Neural crest cell (in vitro differentiated cells): ENCODE measurements at places on chromosomes 12 and 14.

DNA sequence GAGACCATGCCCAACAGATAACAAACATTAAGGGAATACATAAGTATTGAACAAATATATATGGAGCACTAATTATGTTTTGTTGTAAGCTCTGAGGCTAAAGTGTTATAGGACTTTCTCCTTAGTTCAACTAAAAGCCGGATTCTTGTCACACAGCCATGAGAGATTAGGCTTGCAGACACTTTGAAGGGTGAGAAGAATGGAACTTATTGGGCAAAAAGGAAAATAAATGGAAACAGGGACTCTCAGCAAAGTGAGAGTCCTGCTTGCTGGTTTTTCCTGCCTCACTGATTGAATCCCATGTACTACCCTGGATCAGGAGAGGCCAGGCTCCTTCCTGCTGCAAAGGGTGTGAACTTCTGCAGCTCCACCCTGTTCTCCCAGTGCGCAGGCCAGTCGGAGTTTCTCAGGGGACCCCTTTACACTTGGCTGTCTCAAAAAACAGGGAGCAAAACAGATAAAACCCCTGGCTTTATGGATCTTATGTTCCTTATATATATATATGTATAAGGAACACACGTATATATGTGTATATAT, 77.1 kb upstream of the FUT8 start:
- no peak for DNase-seq

DNA sequence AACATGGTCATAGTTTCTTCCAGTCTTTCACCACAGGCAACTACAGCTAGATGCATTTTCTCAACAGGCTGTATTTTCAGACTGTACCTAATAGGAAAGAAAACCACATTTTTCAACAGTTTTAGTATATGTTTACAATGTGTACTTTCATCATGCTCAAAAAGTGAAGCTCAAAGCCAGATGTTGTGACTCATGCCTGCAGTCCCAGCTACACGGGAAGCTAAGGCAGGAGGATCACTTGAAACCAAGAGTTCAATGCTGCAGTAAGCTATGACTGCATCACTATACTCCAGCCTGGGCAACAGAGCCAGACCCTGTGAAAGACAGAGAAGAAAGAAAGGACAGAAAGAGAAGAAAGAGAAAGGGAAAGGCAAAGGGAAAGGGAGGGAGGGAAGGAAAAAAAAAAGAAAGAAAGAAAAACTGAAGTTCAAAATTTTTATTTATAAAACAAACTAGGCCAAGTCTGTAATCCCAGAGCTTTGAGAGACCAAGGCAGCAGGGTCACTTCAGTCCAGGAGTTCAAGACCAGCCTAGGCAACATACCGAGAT, 25.5 kb downstream of the GXYLT1 start:
- no peak for DNase-seq

DNA sequence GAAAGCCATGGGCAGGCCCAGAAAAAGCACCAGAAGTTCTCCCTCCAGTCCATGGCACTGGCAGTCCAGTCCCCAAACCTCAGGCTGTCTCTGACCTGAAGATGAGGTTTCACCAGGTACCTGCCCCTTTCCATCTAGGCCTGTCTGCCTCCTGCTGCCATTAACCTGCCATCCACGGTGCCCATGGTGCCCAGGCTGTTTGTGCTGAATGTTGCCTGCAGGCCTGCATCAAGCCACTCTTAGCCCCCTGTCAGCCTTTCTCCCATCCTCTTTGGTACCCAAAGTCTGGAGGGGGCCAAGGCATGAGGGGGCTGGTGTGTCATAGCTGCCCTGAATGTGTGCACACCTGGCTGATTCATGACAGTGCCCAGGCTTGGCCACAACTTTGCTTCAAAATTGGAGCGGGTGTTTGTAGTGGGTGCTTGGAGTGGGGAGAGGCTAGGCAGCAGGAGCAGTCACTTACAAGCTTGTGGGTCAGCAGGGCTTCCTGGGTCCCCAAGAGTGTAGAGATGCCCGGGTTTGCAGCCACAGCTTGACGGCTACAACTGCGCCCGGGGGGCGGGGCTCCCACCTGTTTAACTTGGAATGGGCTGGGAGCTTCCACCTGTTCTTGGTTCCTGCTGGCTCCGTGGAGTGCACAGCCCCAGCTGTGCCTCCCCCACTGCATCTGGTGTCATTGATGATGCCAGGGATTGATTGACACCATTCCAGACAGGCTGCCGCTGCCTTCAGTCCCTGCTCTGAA, 88.5 kb downstream of the GPHN start:
- DNase-seq: no peak

DNA sequence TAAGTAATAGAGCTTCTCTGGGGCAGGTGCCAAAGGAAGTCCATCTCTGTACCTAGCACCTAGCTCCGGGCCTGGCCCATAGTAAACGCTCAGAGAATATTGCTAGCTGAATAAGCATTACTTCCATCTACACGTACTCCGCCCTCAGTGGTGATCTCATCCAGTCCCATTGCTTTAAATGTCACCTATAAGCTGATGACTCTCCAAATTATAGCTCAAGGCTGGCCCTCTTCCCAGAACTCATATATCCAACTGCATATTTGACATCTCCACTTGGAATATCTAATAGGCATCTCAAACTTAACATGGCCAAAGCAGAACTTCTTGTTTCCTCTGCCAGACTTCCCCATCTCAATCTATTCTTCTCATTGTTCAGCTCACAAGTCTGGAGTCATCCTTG, 6.9 kb upstream of the DYNLL1 start:
- no peak for DNase-seq

GRCh38 chr12:79858518-79858917, 76.4 kb downstream of the PPP1R12A start:
- no peak for DNase-seq

DNA sequence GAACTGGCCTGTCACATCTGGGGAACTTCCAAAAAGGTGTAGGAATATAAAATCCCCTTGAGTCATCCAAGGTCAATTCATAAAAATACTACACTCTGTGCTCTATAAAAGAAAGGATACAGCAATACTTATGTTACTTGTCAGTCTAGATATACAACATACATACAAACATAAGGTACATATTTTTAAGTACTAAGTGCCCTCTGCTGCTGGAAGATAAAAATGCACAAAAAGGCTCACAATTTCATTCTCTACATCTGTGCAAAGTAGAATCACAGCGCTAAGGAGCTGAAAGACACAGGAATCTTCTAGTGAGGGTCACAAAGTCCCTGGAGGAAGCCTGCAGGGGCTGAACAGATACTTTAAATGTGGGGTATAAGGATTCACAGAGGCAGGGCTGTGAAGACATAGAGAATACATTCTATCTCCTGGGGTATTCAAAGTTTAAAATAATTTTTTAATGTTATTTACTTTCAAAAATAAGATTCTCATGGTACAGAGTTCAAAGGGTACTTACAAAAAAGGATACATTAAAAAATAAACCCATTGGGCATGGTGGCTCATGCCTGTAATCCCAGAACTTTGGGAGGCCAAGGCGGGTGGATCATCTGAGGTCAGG, 10.2 kb upstream of the GOLGA5 start:
- peak; percentile 13 for DNase-seq

- no peak for DNase-seq
Measured at GRCh38 chr12:62401631-62402030, 65.0 kb upstream of the MON2 start.

DNA sequence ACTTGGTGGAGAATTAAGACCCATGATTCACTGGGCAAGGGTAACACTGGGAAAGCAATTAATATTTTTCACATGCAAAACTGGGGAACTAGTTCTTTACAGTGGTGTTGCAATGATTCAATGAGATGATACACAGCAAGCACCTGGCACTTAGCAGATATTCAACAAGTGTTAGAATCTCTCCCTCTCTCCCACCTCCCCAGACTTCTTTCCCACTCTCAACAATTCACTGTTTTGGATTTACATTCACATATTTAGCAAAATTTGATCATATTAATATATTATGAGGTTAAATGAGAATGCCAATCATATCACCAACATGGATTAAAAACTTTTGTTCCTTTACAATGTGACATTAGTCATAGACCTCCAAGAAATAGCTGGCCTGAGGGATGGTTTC, 223.1 kb upstream of the GRIP1 start:
- DNase-seq: no peak

DNA sequence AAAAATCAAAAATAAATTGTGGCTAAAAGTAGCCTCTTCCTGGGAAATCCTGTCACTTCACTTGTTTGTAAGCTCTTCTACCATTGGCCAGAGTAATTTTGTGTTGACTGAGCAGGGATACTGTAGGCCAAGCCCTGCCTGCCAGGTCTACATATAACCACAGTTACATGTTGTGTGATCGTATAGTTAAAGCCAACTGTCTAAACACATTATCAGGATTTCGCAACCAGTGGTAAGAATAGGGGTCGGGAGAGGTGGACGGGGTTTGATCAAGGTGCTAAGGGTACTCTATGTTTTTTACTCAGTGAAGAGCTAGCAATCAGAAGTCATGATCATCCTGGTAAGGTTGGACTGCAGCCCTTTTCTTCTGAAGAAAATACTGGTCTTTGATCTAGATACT, 13.4 kb downstream of the ANKRD13A start:
- no peak for DNase-seq

DNA sequence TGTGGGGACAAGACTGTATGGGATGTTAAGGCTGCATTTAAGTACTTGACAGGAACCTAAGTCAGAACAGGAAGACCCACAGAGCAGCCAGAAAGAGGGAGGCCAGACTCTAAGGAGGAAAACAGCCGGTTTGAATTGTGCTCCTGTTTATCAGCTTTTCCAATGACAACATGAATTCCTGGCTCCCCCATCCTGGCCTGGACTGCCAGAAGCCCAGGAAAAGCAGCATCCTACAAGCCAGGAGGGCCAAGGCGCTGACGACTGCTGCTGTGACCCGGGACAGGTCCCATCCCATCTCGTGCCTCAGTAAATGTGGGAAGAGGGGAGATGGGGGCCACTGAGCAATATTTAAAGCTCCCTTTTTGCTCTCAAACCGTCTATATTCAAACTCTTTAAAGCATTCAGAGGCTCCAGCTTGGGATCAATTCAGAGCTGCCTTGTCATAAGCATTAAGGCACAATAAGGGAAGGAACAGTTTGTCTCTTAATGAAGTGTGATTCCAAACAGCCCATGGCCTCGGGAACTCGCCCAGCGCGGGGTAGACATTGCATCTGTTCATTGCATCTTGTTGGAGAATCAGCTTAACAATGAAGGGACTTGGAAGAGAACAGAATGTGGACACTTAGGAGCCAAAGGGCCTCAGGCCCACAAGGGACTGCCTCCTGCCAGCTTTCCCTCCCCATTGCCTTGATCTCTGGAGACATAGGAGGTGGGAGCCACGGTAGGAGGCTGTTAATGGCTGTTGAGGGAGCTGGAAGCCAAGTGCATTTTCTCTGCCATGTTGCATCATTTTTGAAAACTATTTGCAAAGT, 49.6 kb downstream of the CMKLR1 start:
- no peak for DNase-seq

- no peak for DNase-seq
Measured at GRCh38 chr14:100302616-100303015, 3.6 kb downstream of the SLC25A29 start.

- no peak for DNase-seq
Measured at GRCh38 chr14:56422221-56422620, 157.4 kb upstream of the TMEM260 start.

GRCh38 chr14:104219731-104220214, 81.4 kb downstream of the KIF26A start:
- no peak for DNase-seq

DNA sequence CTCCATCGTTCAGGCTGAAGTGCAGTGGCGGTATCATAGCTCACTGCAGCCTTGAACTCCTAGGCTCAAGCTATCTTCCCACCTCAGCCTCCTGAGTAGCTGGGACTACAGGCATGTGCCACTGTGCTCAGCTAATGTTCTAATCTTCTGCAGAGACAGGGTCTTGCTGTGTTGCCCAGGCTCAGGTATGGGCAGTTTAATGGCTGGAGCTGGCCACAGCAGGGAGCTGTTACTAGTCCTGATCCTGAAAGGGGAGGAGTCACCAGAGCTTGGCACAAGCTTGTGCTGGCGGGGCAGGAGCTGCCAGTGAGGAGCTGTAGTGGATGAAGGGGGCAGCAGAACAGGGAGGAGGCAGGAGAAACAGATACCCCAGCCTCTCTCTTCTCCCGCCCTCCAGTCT, 10.6 kb downstream of the TMEM120B start:
- DNase-seq: no peak

GRCh38 chr14:90513161-90514014, 116.6 kb downstream of the CALM1 start:
- peak; percentile 60 for DNase-seq

- no peak for DNase-seq
Measured at GRCh38 chr12:132602572-132603239, 7.7 kb downstream of the LRCOL1 start.

DNA sequence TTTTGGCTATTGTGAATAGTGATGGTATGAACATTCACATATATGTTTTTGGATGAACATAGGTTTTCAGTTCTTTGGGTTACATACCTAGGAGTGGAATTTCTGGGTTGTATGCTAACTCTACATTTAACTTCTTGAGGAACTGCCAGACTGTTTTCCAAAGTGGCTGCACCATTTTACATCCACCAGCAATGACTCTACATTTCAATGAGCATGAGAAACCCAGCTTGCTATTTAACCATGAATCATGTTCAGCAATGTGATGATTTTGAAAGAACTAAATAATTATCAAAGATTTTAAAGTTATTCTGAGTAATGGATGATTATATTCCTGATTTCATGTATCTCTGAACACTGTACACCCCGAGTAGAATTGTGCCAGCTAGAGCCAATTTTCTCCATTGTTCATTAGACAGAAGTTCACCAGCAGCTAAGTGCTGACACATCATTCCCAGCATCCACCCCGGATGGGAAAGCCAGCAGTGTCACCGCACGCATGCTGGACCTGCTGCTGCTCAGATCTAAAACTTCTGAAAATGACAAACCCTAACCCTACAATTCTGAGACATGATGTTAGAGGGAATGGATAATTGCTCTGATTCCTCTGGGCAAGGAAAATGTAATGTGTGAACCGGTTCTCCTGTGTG, 13.3 kb upstream of the ANAPC5 start:
- no peak for DNase-seq

DNA sequence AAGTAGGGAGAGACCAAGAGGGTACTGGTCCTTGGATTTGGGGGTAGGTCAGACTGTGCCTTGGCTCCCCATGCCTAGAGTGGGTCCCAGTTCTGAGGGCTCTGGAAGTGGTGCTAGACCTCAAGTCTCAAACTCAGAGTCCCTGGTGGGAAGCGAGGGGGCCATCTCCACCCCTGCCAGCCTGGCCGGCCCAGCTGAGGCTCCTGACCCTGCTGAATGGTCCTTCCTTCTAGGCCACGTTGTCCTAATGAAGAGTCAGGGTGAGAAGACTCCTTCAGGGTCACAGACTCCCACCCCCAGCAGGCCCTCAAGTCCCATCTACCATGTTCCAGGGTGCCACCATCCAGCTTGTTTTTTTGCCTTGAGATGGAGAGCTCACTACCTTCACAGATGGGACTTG, 12.9 kb downstream of the SERPINA6 start:
- DNase-seq: no peak

- DNase-seq: no peak
Measured at GRCh38 chr12:132444957-132445883, 44.7 kb upstream of the FBRSL1 start.

DNA sequence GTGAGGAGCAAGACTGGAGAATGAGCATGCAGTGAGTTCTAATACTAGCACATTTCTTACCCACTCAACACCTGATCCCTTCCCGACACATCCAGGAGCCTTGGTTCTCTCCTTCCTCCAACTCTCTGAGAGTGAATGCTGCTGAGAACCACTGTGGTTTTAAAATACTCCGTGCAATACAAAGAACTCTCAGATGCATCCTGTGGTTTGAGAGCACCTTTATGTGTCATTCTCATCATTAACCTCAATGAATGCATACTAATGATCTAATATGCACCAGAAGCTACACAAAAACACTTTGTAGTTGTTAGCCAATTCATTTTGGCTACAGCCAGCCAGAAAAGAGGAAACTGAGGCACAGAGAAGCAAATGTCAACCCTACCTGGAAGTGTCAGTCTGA, 87.6 kb downstream of the GALNT8 start:
- no peak for DNase-seq
